Omental fat pad (tissue), 4 donors: ENCODE measurements at places on chromosomes 12 and 14.

DNA sequence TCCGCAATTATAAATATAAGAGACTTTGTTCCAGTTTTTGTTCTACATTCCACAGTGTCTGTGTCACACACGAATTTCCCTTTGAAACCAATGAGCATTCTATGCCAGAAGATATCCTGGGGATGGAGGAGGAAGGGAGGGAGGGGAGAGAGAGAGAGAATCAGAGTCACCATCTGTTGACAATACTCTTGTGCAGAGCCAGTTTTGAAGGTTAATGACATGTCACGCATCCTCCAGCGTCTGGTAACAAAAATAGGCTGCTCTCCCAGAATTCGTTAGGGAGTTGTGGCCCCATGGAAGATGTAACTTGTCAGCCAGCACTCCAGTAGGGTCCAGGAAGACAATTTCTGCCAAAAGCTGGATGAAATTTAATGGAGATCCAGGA, 213.5 kb upstream of the KRR1 start:
- no peak for DNase-seq

DNA sequence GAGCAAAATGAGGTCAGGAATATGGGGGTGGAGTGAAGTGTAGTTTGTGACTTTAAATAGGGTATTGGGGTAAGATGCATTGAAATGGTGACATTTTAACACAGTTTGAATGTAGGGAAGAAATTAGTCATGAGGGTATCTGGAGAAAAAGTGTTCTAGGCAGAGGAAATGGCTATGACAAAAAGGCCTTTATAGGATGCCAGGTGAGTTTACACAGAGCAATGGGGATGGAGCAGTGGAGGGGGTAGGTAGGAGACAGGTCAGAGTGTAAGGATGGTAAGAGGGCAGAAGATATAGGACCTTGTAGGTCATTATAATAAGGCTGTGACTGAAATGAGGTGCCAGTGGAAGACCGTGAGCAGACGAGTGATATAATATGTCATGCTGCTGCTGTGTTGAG, 30.4 kb downstream of the HEATR5A start:
- no peak for DNase-seq

DNA sequence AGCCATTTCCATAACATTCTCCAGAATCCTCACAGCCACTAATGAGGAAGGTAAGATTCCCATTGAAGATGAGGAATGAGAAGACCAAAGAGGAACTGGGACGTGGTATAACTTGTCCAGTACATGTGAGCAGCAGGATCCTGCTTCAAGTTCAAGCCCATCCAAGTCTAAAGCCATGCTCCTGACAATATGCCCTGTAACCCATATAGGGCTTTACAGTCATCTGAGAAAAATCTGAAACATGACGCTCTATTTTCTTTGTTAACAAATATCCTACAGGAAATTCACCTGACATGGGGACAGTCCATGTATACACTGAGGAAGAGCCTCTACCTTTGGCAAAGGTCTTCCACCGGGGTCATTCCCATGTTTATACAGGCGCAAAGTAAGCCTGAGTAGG, 3.1 kb upstream of the ACTR6 start:
- no peak for DNase-seq

DNA sequence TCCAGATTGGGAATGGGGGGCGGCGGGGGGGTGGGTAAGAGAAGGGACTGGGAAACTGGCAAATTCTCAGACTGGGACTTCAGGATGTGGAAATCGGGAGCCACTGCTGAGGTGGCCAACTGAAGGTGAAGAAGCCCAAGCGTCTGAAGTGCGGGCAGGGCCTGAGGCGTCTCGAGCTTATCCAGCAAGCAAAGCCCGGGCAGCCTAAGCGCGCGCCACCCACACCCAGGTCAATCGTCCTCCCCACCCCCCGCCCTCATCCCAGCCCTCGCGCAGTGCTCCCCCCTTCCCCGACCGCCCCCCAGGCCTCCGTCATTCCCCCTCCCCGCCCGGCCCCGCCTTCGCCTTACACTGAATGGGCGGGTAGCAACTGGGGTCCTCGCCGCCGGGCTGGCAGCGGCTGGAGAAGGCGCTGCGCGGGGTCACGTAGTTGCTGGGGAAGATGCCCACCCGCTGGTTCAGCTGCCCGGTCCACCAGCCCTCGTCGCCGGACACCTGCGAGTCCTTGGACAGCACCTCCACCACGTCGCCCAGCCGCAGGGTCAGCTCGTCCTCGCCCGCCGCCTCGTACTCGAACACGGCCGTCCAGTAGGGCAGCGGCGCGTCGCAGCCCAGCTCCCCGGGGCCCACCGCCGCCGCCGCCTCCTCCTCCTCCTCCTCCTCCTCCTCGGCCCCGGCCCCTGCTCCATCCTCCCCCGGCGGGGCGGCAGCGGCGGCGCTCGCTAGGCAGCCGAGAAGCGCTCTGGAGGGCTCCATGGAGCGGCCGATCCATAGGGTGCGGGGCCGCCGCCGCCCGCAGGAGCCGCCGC, 693 bp downstream of the MAP3K9 start:
- DNase-seq: no peak

GRCh38 chr12:126358806-126359205, 1293.6 kb downstream of the AACS start:
- no peak for DNase-seq

- DNase-seq: no peak
Measured at GRCh38 chr12:131323879-131324278, 370.2 kb downstream of the ADGRD1 start.

DNA sequence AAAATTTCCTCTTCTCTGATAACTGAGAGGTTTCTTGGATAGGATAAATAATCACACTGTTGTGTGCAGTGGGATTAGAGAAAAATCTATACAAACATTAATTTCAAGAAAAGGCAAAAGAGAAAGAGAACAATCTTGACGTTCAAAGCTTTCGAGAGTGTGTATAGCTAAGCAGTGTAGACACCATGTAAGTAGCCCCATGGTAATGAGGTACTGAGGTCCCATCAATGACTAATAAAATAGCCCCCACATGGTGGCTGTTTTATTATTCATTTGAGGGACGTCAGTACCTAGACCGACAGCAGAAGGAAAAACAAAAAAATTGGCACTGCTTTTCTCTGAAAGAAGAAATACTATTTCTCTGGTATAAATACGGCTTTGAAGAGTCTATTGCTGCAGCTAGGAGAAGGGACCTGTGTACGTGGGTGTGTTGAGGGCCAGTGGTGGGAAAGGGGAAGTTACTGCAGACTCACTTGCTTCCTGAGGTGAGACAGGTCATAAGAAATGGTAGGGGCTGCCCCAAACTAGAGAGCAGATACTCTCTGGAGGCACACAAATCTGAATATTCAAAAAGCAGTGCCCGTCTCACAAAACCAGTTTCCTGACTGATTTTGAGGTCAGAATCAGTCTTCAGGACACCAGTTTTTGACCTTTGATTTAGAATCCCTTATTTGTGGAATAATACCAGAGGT, 339.8 kb downstream of the EMP1 start:
- DNase-seq: no peak

- no peak for DNase-seq
Measured at GRCh38 chr12:94457311-94457710, 2.4 kb downstream of the CEP83 start.

DNA sequence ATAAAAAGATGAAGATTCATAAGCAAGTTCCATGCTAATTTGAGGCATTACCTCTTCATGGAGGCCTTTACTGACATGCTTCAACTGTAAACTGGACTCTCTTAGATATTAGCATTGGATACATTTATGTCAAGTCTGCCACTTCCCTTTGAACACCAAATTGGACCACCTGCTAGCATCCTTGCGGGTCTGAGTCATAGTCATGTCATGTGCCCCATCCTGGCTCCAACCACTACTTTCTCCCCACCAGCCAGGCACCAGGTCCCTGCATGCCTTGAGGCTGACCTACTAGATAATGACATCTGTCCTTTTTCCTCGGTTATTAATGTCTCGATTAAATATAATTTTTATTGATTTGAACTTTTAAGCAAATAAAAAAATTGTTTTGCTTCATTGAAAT, 32.9 kb upstream of the EEA1 start:
- DNase-seq: no peak

DNA sequence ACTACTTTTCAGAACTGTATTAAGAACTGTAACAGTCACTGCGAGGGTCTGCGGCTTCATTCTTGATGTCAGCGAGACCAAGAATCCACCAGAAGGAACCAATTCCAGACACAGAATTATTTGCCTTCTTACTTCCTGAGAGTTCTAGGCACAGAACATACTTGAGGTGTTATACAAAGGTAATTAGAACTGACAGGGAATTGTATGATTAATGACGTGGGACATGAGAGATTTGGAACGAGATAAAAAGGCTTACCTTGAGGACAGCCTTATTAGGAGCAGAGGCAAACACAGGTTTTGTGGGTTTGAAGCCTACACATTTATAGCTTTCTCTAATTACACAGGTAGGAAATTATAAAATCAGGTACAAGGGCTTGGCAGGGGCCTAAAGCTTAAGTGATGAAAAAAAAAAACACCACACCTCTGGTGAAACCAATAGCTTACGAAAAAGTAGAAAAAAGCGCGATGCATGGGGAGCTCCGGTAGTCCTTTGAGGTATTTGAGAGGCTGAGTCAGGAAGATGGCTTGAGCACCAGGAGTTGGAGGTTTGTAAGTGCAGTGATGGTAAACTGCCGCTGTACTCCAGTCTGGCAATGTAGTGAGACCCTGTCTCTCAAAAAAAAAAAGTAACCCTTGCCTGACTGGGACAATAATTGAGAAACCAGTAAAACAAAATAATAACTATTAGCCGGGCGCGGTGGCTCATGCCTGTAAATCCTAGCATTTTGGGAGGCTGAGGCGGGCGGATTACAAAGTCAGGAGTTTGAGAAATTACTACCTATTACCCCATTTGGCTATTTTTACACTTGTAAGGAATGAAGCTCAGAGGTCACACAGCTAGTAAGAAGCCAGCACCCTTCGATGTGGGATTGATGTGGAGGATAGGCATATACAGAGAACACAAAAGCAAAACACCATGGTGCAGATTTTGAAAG, 795 bp upstream of the ACOT2 start:
- DNase-seq: no peak

GRCh38 chr14:89797148-89797547, 157.4 kb downstream of the EFCAB11 start:
- no peak for DNase-seq
